Esophagus muscularis mucosa (tissue), 4 donors: ENCODE measurements at places on chromosomes 1 and 21.

GRCh38 chr1:20727746-20728316 is 4.7 kb downstream of the SH2D5 start:
- no peaks in the 10 kb centered on the region for H3K36me3 ChIP-seq
- no peak overlapping the region for H3K27ac ChIP-seq
- peaks cover 12% of the 10 kb centered on the region for H3K4me1 ChIP-seq
- DNase-seq, result no peak

DNA sequence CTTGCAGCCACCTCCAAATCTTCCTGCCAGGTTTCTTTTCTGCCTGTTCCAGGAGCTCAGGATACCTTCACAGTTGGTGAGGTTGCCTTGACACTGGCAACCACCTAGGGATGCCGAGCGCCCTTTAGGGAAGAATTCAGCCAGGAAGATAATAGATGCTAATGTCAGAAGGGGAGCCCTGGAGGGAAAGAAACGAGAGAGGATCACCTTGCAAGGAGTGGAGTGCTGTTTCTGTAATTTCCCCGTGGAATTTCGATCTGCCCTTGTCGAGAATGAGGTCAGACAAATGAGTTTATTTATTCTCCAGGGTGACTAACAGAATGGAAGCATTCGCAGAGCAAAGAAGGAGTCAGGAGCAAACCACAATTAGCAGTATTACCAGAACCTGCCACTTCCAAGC is 315.8 kb upstream of the KAZN start:
- H3K4me1 ChIP-seq, result no peaks in the 10 kb centered on the region
- H3K27me3 ChIP-seq, result no peaks in the 10 kb centered on the region
- no peak for DNase-seq
- no peaks in the 10 kb centered on the region for H3K36me3 ChIP-seq

- no peaks in the 10 kb centered on the region for H3K27me3 ChIP-seq
- DNase-seq, result no peak
- H3K4me3 ChIP-seq, result no peak overlapping the region
- H3K36me3 ChIP-seq, result no peaks in the 10 kb centered on the region
- H3K4me1 ChIP-seq, result no peaks in the 10 kb centered on the region
Measured at GRCh38 chr1:215992620-215993019, 425.5 kb downstream of the KCTD3 start.

GRCh38 chr1:30741239-30741894 is 16.2 kb downstream of the LAPTM5 start:
- no peak overlapping the region for H3K27ac ChIP-seq
- peaks cover 15% of the 10 kb centered on the region for H3K4me1 ChIP-seq
- H3K4me3 ChIP-seq, result no peak overlapping the region

- no peak overlapping the region for H3K4me3 ChIP-seq
- no peaks in the 10 kb centered on the region for H3K36me3 ChIP-seq
- DNase-seq, result no peak
- H3K27me3 ChIP-seq, result no peaks in the 10 kb centered on the region
- no peak overlapping the region for H3K27ac ChIP-seq
Measured at GRCh38 chr1:241202401-241202800, 154.6 kb downstream of the RGS7 start.

GRCh38 chr1:207453710-207454045 is 450 bp upstream of the CR2 start:
- H3K4me1 ChIP-seq, result peaks cover 17% of the 10 kb centered on the region
- DNase-seq, result no peak
- H3K27ac ChIP-seq, result no peak overlapping the region
- H3K27me3 ChIP-seq, result peaks cover 71% of the 10 kb centered on the region
- no peaks in the 10 kb centered on the region for H3K36me3 ChIP-seq

DNA sequence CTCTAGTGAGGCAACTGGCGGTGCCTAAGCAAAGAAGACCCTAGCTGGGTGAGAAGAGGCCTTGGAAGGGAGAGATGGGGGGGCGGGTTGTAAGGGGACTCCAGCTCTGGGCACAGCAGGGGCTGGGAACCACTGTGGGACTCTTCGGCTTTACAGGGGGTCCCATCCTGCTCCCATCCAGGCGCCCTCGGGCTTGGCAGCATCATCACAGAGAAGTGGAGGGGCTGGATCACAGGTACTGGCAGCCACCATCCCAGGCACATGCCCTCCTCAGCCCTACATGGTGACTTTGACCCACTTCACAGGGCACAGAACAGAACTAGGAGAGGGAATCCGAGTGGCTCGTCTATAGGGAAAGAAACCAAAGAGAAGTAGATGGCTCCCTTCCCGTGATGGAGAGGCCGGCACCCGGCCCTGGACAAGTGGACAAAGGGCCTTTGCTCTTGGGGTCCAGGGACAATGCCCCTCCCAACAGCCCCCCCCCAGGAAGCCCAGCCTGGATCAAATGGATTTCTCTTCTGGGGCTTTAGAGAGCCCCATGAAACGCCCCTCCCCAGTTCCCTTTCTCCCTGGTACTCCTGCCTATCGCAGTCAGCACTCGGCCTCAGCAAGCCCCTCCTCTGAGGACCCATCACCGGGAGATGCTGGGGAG is 54.0 kb upstream of the ECE1 start:
- no peak for DNase-seq
- peak overlapping the region; percentile 79 for H3K4me3 ChIP-seq
- peaks cover 60% of the 10 kb centered on the region for H3K4me1 ChIP-seq
- no peaks in the 10 kb centered on the region for H3K36me3 ChIP-seq

GRCh38 chr1:64111787-64112186 is 91.6 kb upstream of the UBE2U start:
- no peaks in the 10 kb centered on the region for H3K27me3 ChIP-seq
- no peak overlapping the region for H3K4me3 ChIP-seq
- H3K4me1 ChIP-seq, result no peaks in the 10 kb centered on the region
- H3K27ac ChIP-seq, result no peak overlapping the region
- no peaks in the 10 kb centered on the region for H3K36me3 ChIP-seq

DNA sequence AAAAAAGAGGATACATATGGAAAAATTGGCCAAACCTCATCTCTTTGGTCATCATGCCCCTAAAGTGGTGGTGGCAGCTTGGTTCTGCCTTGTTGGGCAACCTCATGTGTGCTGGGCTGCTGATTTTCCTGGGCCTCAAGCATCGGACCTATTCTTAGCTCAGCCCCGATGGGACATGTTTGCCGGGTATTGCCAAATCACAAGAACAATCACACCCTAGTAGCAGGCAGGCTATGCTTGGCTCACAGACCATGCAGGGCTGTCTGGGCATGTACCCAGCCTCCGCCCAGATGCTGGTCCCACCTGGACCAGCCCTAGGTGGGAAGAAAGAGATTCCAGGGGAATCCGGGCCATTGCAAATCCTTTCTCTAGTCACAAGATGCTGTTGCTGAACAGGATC is 189.4 kb upstream of the FGGY start:
- H3K36me3 ChIP-seq, result no peaks in the 10 kb centered on the region
- no peak overlapping the region for H3K4me3 ChIP-seq

DNA sequence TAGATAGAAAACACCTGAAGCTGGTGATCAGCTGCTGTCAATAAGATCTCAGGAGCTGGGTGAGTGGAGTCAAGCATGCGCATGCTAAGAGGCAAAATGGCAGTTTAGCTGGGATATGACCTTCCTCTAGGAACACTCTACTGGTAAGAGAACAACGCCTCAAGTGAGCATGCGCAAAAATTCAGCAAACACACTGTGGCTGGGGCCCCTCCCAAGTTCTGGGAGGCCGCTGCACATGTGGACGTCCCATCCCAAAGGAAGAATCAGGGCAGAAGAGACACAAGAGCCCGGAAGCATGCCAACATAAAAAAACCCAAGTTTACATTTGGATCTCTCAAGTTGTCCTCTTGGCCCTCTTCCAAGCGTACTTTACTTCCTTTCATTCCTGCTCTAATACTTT is 126.3 kb upstream of the F3 start:
- DNase-seq, result no peak
- H3K4me3 ChIP-seq, result no peak overlapping the region
- no peaks in the 10 kb centered on the region for H3K27me3 ChIP-seq
- peak overlapping the region; percentile 26 for H3K27ac ChIP-seq
- no peaks in the 10 kb centered on the region for H3K4me1 ChIP-seq

DNA sequence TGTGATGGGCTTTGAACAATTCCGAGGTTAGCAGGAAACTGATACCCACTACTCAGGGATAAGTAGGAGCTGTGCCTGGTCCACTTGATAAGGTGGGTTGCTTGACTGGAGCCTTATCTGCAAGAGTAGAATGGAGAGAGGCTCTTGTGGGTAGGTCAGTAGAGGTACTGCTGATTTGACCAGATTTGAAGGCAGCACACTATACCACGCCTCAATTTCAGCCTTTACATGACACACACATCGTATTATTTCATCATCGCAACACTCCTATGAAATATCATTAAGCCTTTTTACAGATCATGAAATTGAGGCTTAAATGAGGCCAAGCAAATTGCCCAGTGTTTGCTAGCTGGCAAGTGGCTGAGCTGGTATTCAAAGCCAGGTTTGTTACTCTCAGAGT is 69.6 kb downstream of the KCNJ15 start:
- H3K27ac ChIP-seq, result no peak overlapping the region
- no peaks in the 10 kb centered on the region for H3K4me1 ChIP-seq

DNA sequence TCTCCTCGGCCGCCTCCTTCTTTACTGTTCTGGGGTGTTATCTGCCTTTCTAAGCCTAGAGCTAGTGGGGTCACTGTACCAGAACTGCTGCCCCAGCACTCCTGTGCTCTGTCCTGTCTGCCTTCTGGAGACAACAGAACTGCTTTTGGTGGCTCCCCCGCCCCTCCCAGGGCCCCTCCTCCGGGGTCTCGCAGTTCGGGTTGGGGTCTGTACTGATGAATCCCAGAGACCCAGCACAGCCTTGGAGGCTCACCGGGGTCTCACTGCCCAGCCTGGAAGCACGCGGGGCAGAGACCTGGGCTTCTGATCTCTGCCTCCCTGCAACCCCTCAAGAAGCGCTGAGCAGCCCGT is 3.2 kb upstream of the PLEKHA6 start:
- DNase-seq, result no peak
- peak overlapping the region; percentile 3 for H3K27ac ChIP-seq
- no peaks in the 10 kb centered on the region for H3K36me3 ChIP-seq
- H3K4me3 ChIP-seq, result peak overlapping the region; percentile 52
- H3K4me1 ChIP-seq, result peaks cover 30% of the 10 kb centered on the region
- H3K27me3 ChIP-seq, result no peaks in the 10 kb centered on the region

DNA sequence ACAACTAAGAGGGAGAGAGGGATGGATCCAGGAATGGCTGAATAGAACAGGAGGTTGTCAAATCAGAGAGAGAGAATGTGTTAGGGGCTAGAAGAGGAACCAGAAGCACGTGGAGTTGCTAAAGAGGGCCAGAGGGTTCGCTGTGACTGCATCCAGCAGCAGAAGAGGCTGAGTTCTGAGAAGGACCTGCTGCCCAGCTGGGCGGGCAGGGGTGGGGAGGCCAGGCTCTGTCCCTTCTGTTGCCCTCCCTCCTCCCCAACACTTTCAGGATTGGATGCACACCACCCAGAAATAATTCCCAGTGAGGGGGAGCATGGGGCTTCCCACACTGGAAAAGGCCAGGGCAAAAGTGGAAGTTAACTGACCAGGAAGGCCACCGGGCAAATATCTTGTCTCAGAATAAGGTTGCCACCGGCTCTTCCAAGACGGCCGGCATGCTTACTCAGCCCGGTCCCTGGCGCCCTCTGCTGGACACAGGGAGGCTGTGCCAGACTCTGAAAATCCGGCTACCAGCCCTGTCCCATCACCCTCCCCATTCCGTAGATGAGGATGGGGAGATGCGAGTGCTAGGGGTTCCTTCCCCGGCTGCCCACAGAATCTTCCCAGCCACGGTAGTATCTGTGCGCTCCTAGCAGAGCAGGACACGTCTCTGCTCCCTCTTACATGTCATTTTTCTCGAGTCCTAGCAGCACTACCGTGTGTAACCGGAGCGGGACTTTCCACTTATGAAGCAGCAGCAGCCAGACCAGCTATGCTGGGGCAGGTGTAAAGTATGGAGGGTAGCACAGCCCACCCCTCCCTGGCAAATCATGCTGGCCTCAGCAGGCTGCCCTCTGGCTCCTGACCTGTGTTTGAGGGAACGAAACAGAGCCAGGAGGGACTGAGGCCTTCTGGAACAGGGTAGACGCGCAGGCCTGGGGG is 46.8 kb upstream of the A3GALT2 start:
- H3K27ac ChIP-seq, result peak overlapping the region; percentile 56
- no peak overlapping the region for H3K4me3 ChIP-seq
- peaks cover 22% of the 10 kb centered on the region for H3K36me3 ChIP-seq
- peaks cover 52% of the 10 kb centered on the region for H3K4me1 ChIP-seq
- H3K27me3 ChIP-seq, result no peaks in the 10 kb centered on the region
- DNase-seq, result no peak

DNA sequence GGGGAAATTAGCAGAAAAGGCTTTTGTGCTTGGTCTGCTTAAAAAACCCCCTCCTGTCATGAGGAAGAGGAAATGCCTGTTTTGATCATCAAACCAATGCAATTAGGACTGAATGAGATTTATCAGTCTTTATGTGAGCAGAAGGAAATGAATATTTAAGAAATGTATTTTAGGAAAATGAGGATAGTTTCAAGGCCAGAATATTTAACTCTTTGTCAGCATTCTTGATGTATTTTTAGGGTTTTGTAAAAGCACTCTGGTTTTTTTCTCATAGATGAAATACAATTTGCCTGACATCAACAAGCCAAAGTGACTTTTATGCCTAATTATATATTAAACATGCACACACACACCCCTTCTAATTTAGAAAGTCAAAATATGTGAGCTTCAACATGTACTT is 213.8 kb downstream of the GRIK1 start:
- H3K4me3 ChIP-seq, result no peak overlapping the region
- H3K27ac ChIP-seq, result no peak overlapping the region
- no peaks in the 10 kb centered on the region for H3K36me3 ChIP-seq

GRCh38 chr21:35850542-35851103 is 209.7 kb downstream of the SETD4 start:
- H3K4me3 ChIP-seq, result no peak overlapping the region
- H3K27ac ChIP-seq, result peak overlapping the region; percentile 19
- no peaks in the 10 kb centered on the region for H3K36me3 ChIP-seq
- no peaks in the 10 kb centered on the region for H3K27me3 ChIP-seq
- DNase-seq, result no peak

- peak overlapping the region; percentile 0 for H3K27ac ChIP-seq
- no peak for DNase-seq
- H3K4me1 ChIP-seq, result peaks cover 15% of the 10 kb centered on the region
- no peaks in the 10 kb centered on the region for H3K27me3 ChIP-seq
Measured at GRCh38 chr1:39361446-39361845, 130.0 kb upstream of the BMP8A start.

- H3K27ac ChIP-seq, result no peak overlapping the region
- H3K4me1 ChIP-seq, result no peaks in the 10 kb centered on the region
- H3K27me3 ChIP-seq, result no peaks in the 10 kb centered on the region
- no peak overlapping the region for H3K4me3 ChIP-seq
- no peak for DNase-seq
Measured at GRCh38 chr21:15592271-15592860, 137.4 kb upstream of the USP25 start.

GRCh38 chr1:8603220-8603616 is 214.2 kb downstream of the RERE start:
- DNase-seq, result no peak
- H3K27me3 ChIP-seq, result no peaks in the 10 kb centered on the region
- H3K36me3 ChIP-seq, result no peaks in the 10 kb centered on the region
- H3K4me3 ChIP-seq, result no peak overlapping the region
- no peak overlapping the region for H3K27ac ChIP-seq

- no peaks in the 10 kb centered on the region for H3K36me3 ChIP-seq
- H3K4me3 ChIP-seq, result no peak overlapping the region
- DNase-seq, result no peak
- H3K27ac ChIP-seq, result no peak overlapping the region
- no peaks in the 10 kb centered on the region for H3K27me3 ChIP-seq
Measured at GRCh38 chr1:92792340-92792782, 7.5 kb upstream of the EVI5 start.

- H3K27me3 ChIP-seq, result no peaks in the 10 kb centered on the region
- DNase-seq, result no peak
- no peak overlapping the region for H3K4me3 ChIP-seq
- H3K27ac ChIP-seq, result no peak overlapping the region
Measured at GRCh38 chr1:207191776-207192175, 87.7 kb downstream of the C4BPA start.
